Caco-2 (cell line): ENCODE measurements at places on chromosomes 2 and 18. TPM values are rescaled to one million over a fixed set of nuclear protein-coding genes. Genes with fewer than 3 reads are reported as not detected.
A peak's percentile ranks its signal among the peaks of the same experiment; 100 is the strongest.

DNA sequence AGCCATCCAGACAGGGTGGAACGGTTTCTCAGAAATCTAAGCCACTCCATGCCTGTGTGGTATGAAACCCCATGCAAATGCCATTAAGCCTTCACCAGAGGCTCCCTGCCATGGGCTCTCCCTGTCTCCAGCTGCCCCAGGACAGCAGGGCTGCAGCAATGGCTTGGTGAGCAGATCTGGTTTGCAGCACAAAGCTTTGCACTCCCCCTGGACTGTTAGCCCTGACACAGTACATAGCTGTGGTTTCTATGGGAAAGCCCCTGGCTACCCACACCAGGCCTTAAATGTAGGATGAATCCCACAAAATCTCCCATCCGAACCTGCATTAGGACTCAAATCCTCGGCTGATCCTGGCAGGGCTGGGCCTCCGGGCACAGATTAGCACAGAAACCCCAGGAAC, 291.6 kb downstream of the TNS1 start:
- DNase-seq, result no peak

GRCh38 chr2:195049372-195050031, 607.5 kb upstream of the SLC39A10 start:
- DNase-seq, result no peak

GRCh38 chr18:74951165-74951760, 257.7 kb downstream of the PTGR3 start:
- no peak for DNase-seq

The LINC00305 gene
- not detected in 2 replicates for total RNA-seq

- DNase-seq, result peak; percentile 22
Observed at GRCh38 chr2:108288534-108289106, at the start of gene SULT1C2. TSS of gene SULT1C2 (plus strand) at chr2:108288895. CDS start at chr2:108293668, 4,773 bp downstream.

The TSPYL6 gene
- not detected in 2 replicates for total RNA-seq
